Naive B cell (primary cell): ENCODE measurements at places on chromosomes 1 and 21. TPM values are rescaled to one million over a fixed set of nuclear protein-coding genes. Genes with fewer than 3 reads are reported as not detected.

- no peak for DNase-seq
These were observed 34.1 kb downstream of the PDPN start for GRCh38 chr1:13617773-13618172.

TNFRSF18 gene
- 2.8 TPM for polyA plus RNA-seq

GRCh38 chr1:1112237-1112985 is 3.5 kb downstream of the C1orf159 start:
- no peak for DNase-seq

- DNase-seq = no peak
These were observed 24.0 kb downstream of the TENT5C start for GRCh38 chr1:117629625-117630422.

- no peak for DNase-seq
These were observed 29.4 kb downstream of the SPATA17 start for GRCh38 chr1:217660353-217661062.

GRCh38 chr21:42113926-42114409 is 42.9 kb downstream of the UMODL1 start:
- no peak for DNase-seq
